Germinal center (tissue), 1 donor: ENCODE measurements at places on chromosomes 2 and 18.

DNA sequence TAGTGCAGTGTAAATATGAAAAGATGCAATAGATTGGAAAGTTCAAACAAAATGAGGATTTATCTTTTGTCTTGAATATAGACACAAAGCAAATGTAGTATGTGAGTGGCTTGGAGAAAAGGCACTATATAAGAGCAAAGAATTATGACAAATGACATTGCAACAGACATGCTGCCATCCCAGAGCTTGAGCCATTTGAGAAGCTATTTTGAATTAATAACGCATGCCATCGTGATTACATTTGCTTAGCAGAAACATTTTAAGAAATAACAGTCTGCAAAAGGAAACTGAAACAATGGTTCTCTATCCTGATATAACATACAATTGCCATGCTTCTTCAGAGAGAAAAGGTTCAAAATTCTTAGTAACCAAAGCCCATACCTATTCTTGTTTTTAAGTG lies 677.1 kb downstream of the ZEB2 start:
- DNase-seq = no peak

DNA sequence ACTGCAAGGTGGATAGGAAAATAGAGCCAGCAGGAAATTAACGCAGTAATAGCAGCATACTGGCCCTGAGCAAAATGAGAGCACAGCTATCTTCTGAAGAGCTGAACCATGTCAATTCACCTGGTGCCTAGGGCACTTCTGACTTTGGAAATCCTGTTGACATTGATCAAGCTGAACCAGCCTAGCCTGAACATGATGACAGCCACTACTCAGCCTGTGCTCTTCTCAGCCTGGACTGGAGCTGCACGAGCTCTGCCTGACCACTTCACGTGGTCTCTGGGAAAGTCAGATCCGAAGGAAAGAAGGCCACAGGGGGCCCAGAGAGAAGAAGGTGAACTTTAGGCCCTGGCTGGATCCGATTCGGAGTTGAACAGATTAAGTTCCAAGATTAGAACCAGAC lies 421.9 kb downstream of the LPIN1 start:
- DNase-seq = no peak

GRCh38 chr2:162155093-162155492 lies 3.0 kb upstream of the GCG start:
- no peak for DNase-seq

DNA sequence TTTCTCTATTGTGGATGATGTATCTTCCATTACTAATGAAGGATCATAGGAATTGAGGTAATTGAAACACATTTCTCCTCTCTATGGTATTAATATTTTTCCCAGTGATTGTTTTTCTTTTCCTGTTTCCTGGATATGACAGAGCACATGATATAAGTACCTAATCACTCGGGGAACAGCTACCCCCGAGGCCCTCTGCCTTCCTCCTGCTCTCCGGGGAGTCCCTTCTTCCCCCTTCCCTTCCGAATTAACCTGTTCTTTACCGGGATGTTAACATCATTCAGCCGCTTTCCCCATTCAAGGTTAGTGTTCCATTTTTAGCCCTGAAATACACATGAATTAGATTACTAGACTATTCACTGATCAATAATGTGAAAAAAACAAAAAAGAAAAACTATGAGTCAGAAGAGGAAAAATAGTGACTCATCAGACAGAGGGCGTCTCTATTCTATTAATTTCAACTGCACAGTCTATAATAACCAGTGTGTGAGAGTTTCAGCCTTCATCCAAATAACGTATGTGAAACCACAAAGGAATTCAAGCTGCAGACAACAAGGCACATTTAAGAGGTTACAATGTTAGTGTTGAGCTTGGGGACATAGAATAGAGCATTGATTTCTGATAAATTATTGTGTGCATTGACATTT lies 450.8 kb downstream of the DLGAP1 start:
- DNase-seq = no peak

- no peak for DNase-seq
Observed at GRCh38 chr2:74396149-74396548, 16.0 kb upstream of the DCTN1 start.

DNA sequence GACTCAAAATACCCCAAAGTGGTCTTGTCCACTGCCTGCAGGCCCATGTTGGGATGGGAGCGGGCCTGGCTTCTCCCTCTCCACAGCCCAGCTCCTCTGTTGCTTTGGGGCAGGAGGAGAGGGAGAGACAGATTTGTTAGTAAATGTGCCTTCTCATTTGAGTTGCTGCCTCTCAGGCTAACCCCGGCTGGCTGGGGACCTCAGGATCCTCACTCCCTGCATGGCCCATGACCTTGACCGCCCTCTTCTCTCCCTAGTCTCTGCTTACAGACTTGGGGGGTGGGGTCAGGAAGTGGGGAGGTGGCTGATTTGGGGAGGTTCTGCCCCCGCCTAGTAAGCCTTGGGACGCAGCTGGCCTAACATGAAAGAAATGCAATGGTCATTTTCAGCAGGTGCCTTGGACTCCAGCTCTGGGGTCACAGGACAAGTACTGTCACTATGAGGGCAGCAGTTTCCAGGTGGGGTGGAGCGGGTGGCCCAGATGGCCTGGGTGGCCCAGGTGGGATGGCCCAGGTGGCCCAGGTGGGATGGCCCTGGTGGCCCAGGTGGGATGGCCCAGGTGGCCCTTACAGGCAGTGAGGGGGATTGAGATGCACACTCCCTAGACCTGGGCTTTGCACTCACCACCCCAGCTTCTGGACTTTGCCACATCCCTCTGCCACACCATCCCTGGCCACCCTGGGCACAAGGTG lies 24.1 kb downstream of the HJURP start:
- DNase-seq = no peak

- DNase-seq = no peak
Observed at GRCh38 chr2:236536727-236537398, 32.8 kb upstream of the ACKR3 start.

DNA sequence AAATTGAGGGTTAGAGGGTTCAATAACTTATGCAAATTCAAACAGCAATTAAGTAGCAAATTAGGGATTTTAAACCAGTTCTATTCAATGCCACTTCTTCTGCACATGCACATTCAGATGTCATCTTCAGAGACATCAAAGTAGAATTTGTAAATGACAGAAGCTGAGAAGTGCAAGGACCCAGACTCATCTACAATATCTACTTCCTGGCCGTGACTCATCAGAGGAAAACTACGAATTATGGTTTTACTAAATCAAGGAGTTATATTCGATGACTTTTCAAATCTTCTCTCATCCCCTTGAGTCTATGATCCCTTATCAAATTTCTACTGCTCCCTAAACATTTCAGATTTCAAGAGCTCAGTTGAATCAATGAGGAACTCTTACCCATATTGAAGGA lies 20.0 kb upstream of the STAT4 start:
- DNase-seq = no peak

DNA sequence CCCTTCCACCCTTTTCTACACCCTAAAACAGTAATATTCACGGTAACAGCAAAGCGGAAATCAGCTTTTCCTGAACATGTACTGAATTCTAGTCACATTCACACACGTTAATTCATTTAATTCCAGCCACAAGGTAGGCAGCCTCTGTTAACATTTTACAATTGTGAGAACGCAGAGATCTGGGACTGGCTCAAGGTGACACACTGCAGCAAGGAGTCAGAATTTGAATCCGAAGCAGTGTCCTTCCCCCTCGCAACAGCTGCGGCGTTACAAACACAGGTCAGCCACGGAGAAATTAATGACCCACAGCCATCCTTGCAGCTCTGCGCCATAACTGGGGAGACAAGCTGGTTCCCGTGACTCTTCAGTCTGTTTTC lies 818 bp upstream of the SLC20A1 start:
- DNase-seq = no peak

GRCh38 chr2:204108330-204108751 lies 171.8 kb downstream of the ICOS start:
- DNase-seq = peak; percentile 9

DNA sequence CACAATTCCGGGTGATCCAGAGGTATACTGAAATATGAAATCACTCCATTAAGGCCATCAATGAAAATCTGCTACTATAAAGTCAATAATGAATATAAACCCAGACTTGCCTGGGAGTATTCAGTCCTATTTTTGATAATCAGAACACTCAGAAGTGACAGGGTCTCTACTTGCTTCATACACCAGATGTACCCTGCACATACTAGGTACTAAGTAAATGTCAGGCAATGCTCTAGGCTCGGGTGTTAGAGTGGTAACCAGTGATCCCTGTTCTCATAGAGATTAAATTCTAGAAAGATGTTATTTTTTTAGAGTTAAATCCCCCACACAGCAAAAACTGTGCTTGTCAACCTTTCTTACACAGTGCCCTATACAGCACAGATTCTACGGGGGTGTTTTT lies 12.3 kb downstream of the STAT1 start:
- no peak for DNase-seq

DNA sequence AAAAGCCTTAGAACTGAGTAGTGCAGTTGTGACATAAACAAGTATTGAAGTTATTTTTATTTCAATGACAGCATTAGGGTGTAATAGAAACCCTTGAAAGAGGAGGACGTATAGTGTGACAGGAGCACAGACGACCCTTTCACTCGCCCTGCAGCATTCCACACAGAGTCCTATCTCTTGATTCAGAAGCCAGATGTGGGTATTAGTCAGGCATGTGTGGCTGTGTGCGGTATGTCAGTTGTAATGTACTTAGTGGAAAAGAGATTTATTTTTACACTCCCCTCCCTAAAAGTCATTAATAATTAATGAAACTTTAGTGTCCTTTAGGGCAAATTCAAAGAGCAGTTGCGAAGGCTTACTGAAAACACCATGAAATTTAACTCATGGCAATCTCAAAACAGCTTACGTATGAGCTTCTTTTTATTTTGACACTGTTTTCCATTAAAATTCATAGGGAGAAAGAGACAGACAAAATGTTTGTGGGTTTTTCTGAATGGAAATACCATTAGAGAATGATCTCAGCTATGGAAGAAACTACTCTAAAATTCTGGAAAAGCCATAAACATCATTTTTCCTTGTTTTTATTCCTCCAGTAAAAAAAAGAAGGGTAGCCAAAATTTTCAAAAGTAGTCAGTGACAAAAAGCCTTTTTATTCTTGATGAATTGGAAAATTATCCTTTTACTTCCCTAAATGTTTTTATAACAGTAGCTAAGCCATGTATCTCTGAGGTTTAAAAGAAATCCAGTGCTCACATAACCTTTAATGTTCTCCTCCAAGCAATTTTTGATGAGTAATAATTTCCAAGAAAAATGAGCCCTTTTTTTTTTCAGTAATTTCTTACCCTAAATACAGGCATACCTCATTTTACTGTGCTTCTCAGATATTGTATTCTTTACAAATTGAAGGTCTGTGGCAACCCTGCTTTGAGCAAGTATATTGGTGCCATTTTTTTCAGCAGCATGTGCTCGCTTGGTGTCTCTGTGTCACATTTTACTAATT lies 84.0 kb upstream of the DSEL start:
- no peak for DNase-seq

- no peak for DNase-seq
Observed at GRCh38 chr2:2012505-2012904, 268.2 kb upstream of the PXDN start.

- no peak for DNase-seq
Observed at GRCh38 chr2:168635065-168635577, 167.3 kb upstream of the NOSTRIN start.

- no peak for DNase-seq
Observed at GRCh38 chr2:45748239-45748638, 96.8 kb downstream of the PRKCE start.

DNA sequence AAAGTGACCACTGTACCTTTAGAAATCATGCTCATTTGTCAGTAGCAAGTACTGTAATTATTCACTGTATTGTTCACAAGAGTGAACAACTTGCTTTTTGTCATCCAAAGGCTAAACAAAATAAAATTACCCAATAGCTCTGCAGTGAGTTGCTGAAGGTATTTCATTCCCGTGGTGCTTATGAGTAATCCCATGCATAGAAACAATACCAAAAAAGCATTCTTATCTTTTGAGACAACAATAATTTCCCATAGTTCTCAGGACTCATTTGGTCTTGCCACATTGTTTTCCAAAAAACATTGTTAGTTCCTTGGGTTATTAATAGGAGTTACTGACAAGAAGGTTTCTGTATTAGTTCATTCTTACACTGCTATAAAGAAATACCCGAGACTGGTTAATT lies 503.2 kb upstream of the FAM98A start:
- DNase-seq = no peak

DNA sequence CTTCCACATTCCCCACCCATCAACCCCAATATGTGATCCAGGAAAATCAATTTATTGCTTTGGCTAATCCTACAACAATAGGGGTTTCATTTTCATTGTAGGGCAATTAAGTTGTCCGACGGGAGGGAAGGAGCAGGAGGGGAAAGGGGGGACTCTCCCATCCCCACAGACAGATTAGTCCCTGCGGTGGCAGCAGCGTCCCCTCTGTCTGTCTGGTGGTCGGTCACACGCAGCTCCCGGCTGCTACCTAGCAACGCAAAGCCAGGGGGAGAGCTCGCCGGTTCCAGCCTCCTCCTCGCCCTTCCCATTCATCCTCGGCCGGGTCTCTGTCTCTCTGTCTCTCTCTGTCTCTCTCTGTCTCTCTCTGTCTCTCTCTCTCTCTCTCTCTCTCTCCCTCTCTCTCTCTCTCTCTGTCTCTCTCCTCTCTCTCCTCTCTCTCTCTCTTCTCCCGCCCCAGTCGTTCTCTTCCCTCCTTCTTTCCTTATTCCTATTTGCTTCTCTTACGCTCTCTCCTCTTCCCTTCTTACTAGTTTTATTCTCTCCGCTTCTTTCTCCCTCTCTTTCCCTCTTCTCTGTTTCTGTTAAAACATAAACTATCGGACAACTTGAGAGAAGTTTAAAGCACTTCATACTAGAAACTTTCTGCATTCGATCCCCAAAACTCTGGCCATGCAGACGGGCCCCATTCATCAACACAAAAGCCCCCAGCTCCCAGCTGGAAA lies 1.2 kb downstream of the LRP2 start:
- DNase-seq = no peak

- DNase-seq = no peak
Observed at GRCh38 chr18:40708726-40709125, 1246.3 kb upstream of the PIK3C3 start.

GRCh38 chr2:113050921-113051895 lies 1.5 kb downstream of the IL36B start:
- no peak for DNase-seq

DNA sequence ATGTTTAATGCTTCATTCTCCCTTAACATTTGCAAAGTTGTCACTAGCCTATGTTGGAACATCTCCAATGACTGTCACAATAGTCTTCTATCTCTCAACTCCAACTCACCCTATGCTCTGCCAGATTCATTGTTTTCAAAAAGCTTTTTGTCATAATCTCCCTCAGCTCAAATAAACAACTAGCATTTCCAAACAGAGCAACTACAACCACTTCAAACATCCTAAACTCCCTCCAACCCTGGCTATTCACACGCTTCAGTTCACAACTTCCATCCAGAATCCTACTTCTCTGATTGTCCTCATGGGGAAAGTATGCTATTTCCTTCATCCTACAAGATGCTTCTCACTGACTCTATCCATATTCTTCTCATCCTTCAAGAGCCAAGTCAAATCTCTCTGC lies 139.2 kb upstream of the VRK2 start:
- DNase-seq = no peak

DNA sequence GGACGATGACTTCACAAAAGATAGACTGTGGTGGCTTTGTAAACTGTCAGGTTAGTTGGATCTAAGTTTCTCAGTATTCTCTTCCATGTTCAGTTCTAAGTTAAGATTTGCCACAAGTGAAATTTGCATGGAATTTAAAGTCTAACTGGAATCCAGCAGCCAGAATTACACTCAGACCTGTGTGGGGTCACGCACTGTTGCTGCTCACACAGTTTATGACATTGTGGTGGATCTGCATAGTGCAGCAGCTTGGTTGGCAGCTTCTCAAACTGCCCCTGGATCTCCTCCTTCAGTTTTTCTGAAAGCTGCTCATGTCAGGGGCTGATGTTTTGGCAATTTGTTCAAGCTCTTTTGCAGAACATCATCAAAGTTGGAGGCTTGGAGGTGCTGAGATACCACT lies 228.1 kb upstream of the KCNJ3 start:
- DNase-seq = no peak
